ENCODE measurements at places on chromosomes 4 and X. TPM values are rescaled to one million over a fixed set of nuclear protein-coding genes. Genes with fewer than 3 reads are reported as not detected.

GRCh38 chr4:138189206-138189605, 52.9 kb downstream of the SLC7A11 start:
- no peak for DNase-seq
- no peak overlapping the region for H3K27ac ChIP-seq
- H3K4me1 ChIP-seq, result no peaks in the 10 kb centered on the region
- H3K27me3 ChIP-seq, result no peaks in the 10 kb centered on the region

DNA sequence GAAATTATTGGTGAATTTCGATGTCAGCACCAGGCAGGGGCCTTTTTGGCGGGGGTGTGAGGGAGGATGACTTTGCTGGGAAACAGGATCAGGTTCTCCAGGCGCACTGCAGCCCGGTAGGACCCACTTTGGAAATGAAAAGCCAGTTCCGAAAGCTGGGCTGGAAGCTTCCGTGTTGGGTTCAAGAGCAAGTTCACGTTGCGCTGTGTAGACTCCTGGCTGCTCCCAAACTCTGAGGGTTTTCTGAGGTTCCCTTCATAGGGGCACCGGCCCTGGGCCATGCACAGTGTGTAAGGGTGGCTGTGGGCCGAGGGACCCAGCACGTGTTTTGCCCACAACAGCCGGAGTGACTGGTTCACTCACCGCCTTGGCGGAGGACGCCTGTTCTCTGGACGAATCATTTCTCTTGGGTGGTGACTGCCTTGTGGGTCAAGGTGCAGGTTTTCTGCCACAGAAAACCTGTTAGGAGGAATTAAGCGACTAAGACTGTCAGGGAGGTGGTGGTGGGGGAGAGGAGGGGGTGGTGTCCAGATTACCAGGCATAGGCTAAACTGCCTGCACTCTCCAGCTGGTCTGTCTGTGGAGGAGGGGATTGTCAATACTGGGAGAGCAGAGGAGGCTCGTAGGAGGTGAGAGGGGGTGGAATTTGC, 8.0 kb downstream of the SHOX start:
- no peak overlapping the region for H3K4me3 ChIP-seq
- no peaks in the 10 kb centered on the region for H3K27me3 ChIP-seq
- H3K27ac ChIP-seq, result no peak overlapping the region
- no peaks in the 10 kb centered on the region for H3K4me1 ChIP-seq
- DNase-seq, result no peak

- H3K27me3 ChIP-seq, result no peaks in the 10 kb centered on the region
- H3K36me3 ChIP-seq, result no peaks in the 10 kb centered on the region
- no peak overlapping the region for H3K4me3 ChIP-seq
Measured at GRCh38 chrX:81257817-81258216, 55.9 kb downstream of the SH3BGRL start.

DNA sequence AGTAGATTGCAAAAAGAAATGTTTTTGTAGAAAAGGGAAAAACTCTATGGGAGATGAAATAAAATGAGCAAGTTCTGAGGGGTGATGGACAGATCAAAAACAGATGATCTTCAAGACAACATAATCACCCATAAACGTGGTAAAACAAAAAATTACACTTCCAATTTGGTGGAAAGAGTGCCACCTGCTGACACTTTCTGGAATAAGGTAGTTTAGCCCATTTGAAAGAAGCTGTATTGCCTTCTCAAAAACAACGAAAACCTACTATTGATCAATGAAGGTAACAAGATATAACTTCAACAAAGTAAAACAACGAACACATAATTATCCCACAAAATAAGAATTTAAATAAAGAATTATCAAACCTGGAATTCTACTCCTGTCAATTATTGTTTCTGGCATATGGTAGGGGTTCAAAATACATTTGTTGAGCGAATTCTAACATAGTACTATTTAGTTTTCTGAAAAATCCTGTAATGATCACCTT, 2.5 kb downstream of the COQ2 start:
- H3K4me3 ChIP-seq, result no peak overlapping the region
- H3K27ac ChIP-seq, result no peak overlapping the region
- no peaks in the 10 kb centered on the region for H3K36me3 ChIP-seq

DNA sequence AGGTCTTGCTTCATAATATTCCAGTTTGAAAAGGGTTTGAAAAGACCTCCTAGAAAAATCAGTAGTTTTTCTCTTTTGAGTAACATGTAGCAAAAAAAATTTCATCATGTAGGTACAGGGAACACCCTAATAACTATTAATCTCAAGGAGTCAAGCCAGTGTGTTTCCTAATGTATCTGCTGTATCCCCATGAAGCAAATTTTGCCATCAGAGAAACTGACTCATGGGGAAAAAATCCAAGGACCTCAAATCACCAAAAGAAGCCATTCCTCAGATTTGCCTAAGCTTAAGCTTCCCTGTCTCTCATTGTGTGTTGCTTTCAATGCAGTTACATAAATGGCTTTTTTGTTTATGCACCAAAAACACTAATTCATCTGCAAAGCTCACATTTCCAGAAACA, 29.7 kb downstream of the F9 start:
- no peaks in the 10 kb centered on the region for H3K4me1 ChIP-seq
- no peak for DNase-seq
- no peak overlapping the region for H3K4me3 ChIP-seq
- H3K36me3 ChIP-seq, result no peaks in the 10 kb centered on the region
- H3K27ac ChIP-seq, result no peak overlapping the region
- no peaks in the 10 kb centered on the region for H3K27me3 ChIP-seq

DNA sequence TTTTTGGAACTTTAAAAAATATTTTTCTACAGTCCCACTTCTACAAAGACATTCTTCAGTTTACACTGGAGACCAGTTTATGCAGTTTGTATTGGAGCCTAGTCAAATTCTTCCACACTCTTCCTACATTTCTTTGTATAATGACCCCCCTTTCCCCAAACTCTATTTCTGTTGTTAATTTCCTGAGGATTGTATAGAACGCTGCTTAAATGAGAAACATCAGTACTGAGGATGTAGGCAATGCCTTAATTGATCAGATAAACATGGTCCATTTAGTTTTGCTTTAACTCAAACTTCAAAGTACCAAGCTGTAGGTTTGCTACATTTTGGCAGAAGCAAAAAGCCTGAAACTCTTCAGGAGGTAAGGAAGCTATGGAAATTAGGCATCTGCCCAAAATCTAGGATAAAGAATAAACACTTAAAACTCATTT, 155.5 kb downstream of the SLC7A11 start:
- H3K27me3 ChIP-seq, result no peaks in the 10 kb centered on the region
- no peak for DNase-seq
- H3K36me3 ChIP-seq, result no peaks in the 10 kb centered on the region

GRCh38 chr4:130233377-130234047, 1137.6 kb downstream of the C4orf33 start:
- no peak for DNase-seq
- no peaks in the 10 kb centered on the region for H3K27me3 ChIP-seq
- no peaks in the 10 kb centered on the region for H3K36me3 ChIP-seq
- no peak overlapping the region for H3K27ac ChIP-seq

DNA sequence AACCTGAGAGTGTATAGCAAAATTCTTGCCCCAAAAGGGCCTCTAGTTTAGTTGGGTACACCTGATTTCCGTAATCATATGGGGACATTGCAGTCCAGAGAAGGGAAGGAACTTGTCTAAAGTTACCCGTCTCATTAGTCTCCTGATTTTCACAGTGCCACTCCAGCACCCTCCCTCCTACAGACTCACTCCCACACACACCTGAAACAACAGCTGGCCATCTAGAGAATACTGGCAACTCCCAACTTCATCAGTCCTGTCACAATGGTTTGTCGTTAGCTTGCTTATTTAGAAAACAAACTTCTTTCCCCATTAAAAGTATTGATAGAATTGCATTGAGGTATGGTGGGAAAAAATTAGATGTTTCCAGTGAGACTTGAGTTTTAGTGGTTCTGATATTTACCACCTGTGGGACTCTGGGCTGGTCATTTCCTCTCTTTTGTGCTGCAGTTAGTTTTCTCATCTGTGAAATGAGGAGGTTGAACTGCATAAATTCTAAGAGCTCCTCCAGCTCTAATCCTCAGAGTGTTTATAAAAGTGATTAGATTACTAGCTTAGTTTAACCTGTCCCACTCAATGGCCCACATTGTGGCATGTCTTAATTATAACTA, 1.7 kb downstream of the IL13RA1 start:
- peak overlapping the region; percentile 83 for H3K4me3 ChIP-seq
- H3K27me3 ChIP-seq, result no peaks in the 10 kb centered on the region
- H3K36me3 ChIP-seq, result no peaks in the 10 kb centered on the region
- peaks cover 12% of the 10 kb centered on the region for H3K4me1 ChIP-seq
- DNase-seq, result no peak

- no peak overlapping the region for H3K27ac ChIP-seq
- no peaks in the 10 kb centered on the region for H3K36me3 ChIP-seq
- H3K4me1 ChIP-seq, result no peaks in the 10 kb centered on the region
- no peaks in the 10 kb centered on the region for H3K27me3 ChIP-seq
Measured at GRCh38 chrX:88903989-88904718, 157.1 kb downstream of the CPXCR1 start.

MAGEC3 gene
- 1.8 TPM for total RNA-seq

C4orf51 gene
- total RNA-seq, result not detected

DOK7 gene
- total RNA-seq, result 8.8 TPM

GAGE12H gene
- not detected for total RNA-seq

TMEM144 gene
- total RNA-seq, result 24.2 TPM

Data from thoracic aorta (tissue), 2 donors.